ENCODE measurements at places on chromosomes 3 and 15.

- peak; percentile 73 for DNase-seq
Observed at GRCh38 chr3:71926262-71926600, 141.3 kb upstream of the PROK2 start.

- no peak for DNase-seq
Observed at GRCh38 chr3:54955941-54956340, 28.1 kb upstream of the LRTM1 start.

DNA sequence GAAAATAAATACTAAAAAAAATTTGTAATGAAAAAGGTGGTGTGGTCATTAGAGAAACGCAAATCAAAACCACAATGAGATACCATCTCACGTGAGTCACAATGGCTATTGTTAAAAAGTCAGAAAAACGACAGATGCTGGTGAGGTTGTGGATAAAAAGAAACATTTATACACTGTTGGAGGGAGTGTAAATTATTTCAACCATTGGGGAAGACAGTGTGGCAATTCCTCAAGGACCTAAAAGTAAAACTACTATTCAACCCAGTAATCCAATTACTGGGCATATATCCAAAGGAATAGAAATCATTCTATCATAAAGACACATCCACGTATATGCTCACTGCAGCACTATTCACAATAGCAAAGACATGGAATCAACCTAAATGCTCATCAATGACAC is 120.3 kb downstream of the MYO9A start:
- no peak for DNase-seq

GRCh38 chr3:78050276-78051065 is 1010.6 kb downstream of the ROBO2 start:
- no peak for DNase-seq

DNA sequence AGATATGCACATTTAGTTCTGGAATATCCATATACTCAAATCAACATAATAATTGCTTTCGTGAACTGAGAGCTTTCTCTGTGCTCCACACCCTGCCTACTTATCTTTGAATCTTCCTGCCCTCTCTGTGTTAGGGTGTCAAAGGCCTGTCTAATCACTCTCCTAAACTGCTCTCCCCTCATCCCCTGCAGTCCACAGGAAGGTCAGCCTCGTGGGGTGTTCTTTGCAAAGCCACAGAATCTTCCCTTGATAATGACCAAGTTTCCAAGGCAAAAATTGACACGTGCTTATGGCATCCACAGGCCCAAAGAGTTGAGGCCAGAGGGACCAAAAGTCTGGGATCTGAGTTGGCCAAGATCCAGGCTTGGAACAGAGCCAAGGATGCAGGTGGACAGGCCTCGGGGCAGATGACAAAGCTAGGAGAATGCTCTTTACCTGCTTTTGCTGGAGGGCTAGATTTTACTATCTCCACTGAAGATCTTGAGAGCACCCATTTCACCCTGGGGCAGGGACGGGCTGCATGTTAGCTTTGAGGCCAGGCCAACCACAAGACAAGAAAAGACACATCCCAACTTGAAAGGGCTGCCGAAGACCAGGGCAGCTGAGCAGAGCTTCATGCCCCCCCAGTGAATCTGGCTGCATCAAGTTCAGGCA is 20.4 kb downstream of the BHLHE40 start:
- no peak for DNase-seq

GRCh38 chr3:55002416-55002930 is 74.6 kb upstream of the LRTM1 start:
- DNase-seq = no peak

- peak; percentile 36 for DNase-seq
Observed at GRCh38 chr3:15557511-15557946, 36.0 kb upstream of the COLQ start.

- DNase-seq = no peak
Observed at GRCh38 chr15:38826880-38827279, 262.3 kb upstream of the RASGRP1 start.

DNA sequence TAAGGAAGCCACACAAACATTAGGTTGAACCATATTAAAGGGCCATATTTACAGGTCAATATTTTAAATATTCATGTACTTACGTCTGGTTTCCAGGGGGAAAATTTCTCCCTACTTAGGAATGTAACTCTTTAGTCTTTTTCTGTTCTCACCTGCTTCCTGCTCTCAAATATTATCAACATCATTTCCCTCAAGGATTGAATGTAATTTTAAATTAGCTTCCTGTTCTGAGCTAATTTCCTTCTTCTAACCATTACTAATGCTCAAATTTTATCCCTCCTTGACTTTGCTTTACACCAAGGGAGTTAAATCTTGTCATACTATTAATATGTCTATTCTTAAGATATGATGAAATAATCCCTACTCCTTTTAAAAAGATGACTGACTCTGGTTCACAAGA is 103.4 kb upstream of the UBP1 start:
- DNase-seq = no peak

GRCh38 chr15:55998478-55998877 is 5.1 kb upstream of the NEDD4 start:
- no peak for DNase-seq

- no peak for DNase-seq
Observed at GRCh38 chr15:101329867-101330380, 34.9 kb upstream of the SNRPA1 start.

- DNase-seq = peak; percentile 43
Observed at GRCh38 chr15:99442252-99442897, 123.4 kb upstream of the MEF2A start.

DNA sequence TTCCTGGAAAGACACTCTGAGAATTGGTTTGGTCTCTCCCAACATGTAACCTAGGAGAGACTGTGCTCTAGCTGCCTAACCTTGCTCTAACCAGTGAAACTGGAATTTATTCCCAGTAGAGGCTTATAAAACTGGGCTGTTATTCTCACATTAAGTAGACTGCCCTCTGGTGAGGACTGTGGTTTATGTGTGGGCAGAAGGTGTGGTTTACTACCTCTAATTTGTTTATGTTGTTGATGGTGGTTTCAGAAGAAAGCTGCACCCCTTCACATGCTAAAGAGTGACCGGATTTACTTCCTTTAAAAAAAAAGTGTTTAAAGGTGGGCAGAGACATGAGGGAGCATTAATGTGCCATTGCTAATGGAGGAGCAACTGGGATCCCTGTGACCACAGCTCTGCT is 273.2 kb downstream of the MECOM start:
- no peak for DNase-seq

DNA sequence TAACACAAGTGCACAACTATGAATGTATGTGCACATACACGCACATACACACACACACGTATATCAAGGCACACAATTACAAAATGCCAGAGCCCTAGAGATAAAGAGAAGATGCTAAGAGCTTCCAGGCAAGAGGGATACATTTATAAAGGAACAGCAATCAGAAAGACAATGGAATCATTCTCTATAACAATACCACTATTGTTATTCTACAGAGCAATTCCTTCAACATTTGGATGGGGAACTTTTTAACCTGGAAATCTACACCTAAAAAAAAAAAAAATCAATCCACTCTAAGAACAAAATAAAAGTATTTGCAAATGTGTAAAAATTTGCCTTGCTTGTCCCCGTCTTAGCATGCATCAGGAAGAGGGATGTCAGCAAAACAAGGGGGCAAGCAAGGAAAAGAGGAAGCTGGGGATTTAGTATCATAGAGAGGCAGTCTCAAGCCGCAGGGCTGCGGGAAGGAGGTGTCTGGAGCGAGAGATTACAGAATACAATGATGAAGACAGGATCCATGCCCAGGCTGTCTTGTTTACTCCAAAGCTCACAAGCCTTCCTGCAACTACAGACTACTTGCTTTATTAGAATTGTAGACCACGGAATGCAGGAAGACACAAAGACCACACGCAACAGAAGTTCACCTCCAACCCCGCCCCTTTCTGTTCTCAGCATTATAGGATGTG is 220.2 kb downstream of the NTRK3 start:
- DNase-seq = no peak

DNA sequence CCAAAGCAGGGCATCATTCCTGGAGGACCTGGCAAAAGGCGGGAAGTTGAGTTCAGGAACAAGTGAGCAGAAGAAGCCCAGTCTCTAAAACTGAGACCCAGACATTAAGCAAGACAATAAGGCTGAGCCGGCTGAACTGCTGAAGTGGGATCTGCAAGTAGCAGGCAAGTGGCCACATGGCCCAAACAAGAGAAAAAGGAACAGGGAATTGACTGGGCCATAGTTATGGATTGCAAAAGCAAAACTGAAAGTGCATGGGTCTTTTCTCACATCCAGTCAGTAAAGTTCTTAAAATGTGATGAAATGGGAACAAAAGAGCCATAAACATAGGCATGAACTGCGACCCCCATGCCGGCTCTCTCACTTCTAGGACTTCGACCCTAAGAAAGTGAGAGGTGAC is 101.2 kb downstream of the SCN11A start:
- DNase-seq = no peak

DNA sequence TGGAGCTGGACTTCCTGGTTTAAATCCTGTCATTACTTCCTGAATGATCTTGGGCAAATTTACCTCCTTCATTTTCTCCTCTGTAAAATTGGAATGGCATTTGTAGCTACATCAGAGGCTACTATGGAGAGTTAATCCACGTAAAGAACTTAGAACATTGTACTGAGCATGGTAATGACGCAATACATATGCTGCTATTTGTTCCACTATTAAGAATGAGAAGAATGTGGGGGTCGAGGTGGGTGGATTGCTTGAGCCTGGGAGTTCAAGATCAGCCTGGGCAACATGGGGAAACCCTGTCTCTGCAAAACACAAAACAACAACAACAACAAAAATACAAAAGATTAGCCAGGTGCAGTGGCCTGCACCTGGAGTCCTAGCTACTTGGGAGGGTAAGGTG is 250.6 kb downstream of the RYR3 start:
- no peak for DNase-seq

DNA sequence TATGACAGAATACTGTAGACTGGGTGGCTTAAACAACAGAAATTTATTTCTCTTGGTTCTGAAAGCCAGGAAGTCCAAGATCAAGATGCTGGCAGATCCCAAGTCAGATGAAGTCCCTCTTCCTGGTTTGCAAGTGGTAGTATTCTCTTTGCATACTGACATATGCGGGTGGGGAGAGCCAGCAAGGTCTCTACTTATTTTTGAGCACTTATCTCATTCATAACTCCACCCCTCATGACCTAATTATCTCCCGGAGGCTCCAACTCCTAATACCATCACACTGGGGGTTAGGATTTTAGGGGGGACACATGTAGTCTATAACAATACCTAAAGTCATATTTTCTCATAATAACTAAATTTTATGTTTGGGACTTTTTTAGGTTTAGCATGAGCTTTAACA is 65.3 kb downstream of the BLM start:
- no peak for DNase-seq
